Kidney tubule cell (primary cell): ENCODE measurements at places on chromosomes 5 and 9.

DNA sequence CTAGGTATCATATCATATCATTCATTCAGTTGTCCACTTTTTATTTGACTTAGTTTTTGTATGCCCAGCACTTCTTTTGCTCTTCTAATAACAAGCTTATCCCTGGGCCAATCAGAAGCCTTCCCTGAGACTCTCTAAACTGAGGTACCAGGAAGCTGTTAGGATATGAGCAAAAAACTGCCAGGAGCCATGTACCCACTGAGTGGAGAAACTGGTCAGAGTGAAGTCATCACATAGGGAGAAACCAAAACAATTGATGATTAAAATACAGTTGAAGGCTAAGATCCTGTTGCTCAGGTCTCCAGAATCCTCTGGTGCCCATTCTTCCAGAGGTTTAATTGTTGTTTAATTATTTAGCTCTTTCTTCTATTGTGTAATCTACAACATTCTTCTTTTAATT is 120.2 kb downstream of the KIAA0825 start:
- DNase-seq, result peak; percentile 28

- DNase-seq, result no peak
These were observed 182.9 kb upstream of the MEF2C start for GRCh38 chr5:89065919-89066318.

DNA sequence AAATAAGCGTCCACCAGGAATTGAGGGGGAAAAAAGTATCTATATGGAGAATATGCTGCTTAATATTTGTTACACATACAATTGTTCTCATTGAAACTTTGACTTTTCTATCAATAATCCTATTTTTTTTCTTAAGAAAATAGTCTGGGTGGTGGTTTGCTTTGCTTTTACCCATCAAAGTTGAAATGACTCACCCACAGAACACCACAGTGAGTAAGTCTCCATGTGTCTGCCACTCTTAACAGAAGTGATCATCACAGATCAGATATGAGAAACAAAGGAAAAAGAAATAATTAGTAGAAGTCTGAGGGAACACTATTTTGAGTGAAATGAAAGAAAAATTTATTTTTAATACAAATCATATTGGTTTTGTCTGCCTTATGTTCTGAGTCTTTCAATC is 742.8 kb downstream of the CDH9 start:
- DNase-seq, result no peak

GRCh38 chr5:177092178-177093081 is 5.7 kb downstream of the FGFR4 start:
- DNase-seq, result no peak

GRCh38 chr5:143916451-143916850 is 104.5 kb downstream of the HMHB1 start:
- no peak for DNase-seq

DNA sequence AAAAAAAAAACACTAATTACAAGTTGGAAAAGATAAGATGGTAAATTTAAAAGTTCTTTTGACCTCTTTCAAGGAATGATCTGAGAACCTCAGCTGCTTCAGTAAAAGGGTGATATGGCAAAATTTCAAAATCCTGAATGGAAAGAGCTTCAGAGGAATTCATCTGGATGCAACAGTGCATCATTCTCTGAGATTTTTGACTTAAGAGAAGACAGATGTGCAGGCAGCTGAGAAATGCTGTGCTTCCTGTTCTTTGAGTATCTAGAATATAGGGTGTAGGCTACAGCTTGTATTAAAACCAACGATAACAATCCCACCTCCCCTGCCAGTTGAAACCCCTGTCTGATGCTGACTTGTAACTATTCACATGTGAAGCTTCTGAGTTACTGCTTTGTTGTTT is 6.2 kb downstream of the FRMPD1 start:
- DNase-seq, result no peak

GRCh38 chr5:122220511-122220910 is 91.2 kb downstream of the ZNF474 start:
- no peak for DNase-seq

DNA sequence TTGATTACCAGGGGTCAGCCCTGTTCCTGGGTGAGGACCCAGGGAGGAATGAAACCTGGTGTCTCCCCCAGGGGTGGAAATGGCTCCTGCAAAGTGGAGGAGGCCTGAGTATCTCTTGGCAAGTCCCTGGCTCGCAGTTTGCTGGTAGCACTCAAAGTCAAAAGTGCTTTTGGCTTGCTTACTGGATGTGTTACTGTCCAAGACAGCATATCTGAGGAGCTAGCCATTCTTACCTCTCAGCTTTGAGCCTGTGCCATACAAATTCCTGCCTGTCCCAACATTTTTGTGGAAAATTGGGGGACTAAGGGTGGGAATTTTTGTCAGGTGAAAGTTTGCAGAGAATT is 9.9 kb downstream of the ZNF618 start:
- DNase-seq, result no peak

- no peak for DNase-seq
These were observed 108.7 kb downstream of the LHX2 start for GRCh38 chr9:124120272-124120671.

GRCh38 chr9:108345826-108346225 is 510.0 kb downstream of the ACTL7B start:
- no peak for DNase-seq

DNA sequence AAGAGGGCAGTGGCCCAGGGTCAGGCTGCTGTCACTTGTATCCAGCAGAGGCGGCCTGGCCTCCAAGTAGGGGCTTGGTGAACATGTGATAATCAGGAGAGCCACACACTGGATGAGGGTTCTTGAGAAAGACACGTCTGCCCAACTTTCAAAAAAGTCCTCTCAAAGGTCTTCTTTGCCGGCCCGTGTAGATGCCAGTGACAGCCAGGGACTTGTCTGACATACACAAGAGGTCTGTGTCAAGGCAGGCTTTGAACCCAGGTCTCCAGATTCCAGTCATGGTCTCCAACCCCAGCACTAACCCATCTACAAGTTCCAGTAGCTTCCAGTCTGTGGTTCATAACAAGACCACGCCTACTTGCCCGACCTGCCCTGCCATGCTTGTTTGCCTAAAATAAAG is 7.9 kb upstream of the AMBP start:
- DNase-seq, result no peak

- no peak for DNase-seq
These were observed 286.3 kb upstream of the PAPPA start for GRCh38 chr9:115867326-115867725.

GRCh38 chr9:109498195-109499092 is at the start of gene PTPN3:
PTPN3 (minus strand) TSS chr9:109498307; CDS start chr9:109463434, 34,873 bp downstream.
- DNase-seq, result peak; percentile 57

GRCh38 chr5:71693828-71694427 is 25.1 kb upstream of the CARTPT start:
- no peak for DNase-seq

- no peak for DNase-seq
These were observed 54.4 kb downstream of the DOCK2 start for GRCh38 chr5:169691471-169691870.

DNA sequence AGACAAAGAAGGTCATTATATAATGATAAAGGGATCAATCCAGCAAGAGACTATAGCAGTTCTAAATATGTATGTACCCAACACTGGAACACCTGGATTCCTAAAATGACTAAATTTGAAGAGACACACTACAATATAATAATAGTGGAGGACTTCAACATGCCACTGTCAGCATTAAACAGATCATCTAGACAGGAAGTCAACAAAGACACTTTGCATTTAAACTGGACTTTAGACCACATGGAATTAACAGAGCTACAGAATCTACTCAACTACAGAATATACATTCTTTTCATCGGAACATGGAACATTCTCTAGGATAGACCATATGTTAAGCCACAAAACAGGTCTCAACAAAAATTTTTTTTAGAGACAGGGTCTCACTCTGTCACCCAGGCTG is 58.3 kb upstream of the TLX3 start:
- no peak for DNase-seq

- no peak for DNase-seq
These were observed 257.0 kb downstream of the TMEM167A start for GRCh38 chr5:82820188-82820587.

GRCh38 chr5:56673171-56673570 is 142.2 kb upstream of the MAP3K1 start:
- DNase-seq, result no peak

- no peak for DNase-seq
These were observed 31.3 kb downstream of the TSPAN17 start for GRCh38 chr5:176678584-176678983.

- DNase-seq, result no peak
These were observed at the start of gene OR1N1 for GRCh38 chr9:122527193-122527592. OR1N1 (minus strand) TSS chr9:122527293; CDS start chr9:122527293, 0 bp downstream.

GRCh38 chr9:89071591-89071990 is 80.3 kb downstream of the S1PR3 start:
- DNase-seq, result no peak

DNA sequence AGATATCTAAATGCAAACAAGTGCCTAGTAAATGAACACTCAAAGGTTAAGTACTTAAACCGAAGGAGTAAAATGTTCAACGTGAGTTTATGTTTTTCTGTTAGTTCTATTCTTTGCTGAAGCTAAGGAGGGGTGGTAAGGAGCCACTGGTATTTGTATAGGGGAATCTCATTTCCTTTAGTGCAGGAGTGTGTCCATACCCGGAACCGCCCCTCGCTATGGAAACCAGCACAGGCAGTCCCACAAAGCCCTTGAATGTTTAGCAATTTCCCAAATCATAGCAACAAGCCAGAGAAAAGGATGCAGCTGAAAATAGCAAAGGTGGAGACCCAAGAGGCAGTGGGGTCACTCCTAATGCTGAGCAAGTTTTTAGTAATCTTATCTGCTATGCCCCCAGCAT is 78.8 kb upstream of the STK32A start:
- no peak for DNase-seq

GRCh38 chr9:30670805-30671562 is 1713.5 kb upstream of the ACO1 start:
- no peak for DNase-seq

DNA sequence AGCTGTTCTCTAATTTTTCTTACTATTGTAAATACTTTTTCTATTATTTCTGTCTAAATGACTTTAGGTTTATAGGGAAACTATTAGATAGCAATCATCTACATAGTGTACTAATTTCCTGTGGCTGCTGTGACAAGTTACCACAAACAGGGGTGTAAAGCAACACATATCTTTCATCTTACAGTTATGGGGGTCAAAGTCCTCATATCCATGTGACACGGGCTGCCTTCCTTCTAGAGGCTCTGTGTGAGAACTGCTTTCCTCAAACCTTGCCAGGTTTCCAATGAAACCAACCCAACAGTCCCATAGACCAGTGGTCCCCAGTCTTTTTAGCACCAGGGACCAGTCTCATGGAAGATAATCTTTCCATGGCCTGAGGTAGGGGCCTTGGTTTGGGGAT is 189.1 kb downstream of the ROR2 start:
- no peak for DNase-seq

- DNase-seq, result no peak
These were observed 49.2 kb upstream of the KIAA1958 start for GRCh38 chr9:112437406-112437805.

GRCh38 chr9:33506626-33507370 is 17.3 kb upstream of the ANKRD18B start:
- DNase-seq, result peak; percentile 100

DNA sequence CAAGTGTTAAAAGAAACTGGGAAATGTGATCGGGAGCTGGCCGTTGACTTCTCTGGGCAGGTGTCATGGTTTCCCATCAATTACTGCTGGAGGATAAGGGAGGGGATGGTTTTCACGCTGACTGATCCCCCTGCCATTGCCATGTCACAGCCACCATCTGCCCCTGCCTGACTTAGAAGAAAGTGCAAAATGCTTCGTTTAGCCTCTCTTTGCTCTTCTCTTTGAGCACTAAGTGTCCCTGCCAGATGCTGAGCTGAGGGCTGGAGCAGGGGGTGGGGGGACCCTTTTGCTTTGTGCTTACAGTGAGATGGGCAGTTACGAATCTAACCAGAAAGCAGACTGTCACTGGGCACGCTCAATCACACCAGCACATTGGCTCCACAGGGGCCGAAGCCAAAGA is 138.4 kb upstream of the ALDH1B1 start:
- no peak for DNase-seq

GRCh38 chr5:132233811-132234683 is 6.4 kb upstream of the P4HA2 start:
- no peak for DNase-seq

GRCh38 chr5:173010021-173010420 is 26.4 kb downstream of the ATP6V0E1 start:
- DNase-seq, result peak; percentile 25

- DNase-seq, result no peak
These were observed 125.3 kb downstream of the CRB2 start for GRCh38 chr9:123481209-123481865.
